WERI-Rb-1 (cell line): ENCODE measurements at places on chromosomes 16 and 17.

- peak; percentile 85 for DNase-seq
Measured at GRCh38 chr17:38564869-38565268, 40.9 kb downstream of the SRCIN1 start.

- DNase-seq: no peak
Measured at GRCh38 chr16:17026600-17027242, 444.0 kb downstream of the XYLT1 start.

- DNase-seq: no peak
Measured at GRCh38 chr16:59597269-59597668, 863.2 kb upstream of the GOT2 start.

DNA sequence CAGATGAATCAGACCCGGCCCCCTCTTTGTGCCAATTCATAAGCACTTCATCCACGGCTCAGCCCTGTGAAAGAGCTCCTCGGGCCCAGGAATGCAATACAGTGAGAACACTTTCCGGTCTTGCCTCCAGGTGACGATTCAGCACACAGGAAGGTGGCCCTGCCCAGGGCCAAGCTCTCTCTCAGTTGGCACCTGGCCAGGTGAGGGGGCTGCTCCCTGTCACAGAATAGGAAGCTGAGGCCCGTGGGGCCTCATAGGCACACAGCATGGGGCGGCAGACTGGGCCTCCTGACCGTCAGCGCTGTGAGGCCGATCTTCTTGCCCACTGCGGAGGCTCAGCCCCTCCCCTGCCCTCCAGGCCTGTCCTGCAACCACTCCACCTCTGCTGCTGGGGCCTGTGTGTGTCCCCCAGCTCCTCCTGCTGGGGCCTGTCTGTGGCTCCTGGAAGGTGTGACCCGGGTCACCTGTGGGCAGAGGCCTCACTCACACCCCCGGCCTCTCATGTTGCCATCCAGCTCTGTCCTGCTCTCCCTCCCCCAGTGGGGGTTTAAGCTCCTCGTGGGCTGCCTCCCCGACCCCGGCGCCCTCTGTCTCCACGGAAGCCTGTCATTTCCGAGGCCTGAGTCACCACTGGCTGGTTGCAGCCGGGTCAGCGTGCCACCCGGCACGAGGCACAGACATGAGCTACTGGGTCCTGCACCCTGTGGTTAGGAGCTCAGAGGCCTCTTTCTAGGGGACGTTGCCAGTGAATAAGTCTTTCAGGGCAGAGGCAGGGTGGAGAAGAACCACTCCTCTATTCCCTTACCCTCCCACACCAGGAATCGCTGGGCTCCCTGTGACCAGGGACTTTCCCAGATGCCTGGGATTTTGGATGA is 114.4 kb downstream of the SEC14L1 start:
- DNase-seq: no peak

DNA sequence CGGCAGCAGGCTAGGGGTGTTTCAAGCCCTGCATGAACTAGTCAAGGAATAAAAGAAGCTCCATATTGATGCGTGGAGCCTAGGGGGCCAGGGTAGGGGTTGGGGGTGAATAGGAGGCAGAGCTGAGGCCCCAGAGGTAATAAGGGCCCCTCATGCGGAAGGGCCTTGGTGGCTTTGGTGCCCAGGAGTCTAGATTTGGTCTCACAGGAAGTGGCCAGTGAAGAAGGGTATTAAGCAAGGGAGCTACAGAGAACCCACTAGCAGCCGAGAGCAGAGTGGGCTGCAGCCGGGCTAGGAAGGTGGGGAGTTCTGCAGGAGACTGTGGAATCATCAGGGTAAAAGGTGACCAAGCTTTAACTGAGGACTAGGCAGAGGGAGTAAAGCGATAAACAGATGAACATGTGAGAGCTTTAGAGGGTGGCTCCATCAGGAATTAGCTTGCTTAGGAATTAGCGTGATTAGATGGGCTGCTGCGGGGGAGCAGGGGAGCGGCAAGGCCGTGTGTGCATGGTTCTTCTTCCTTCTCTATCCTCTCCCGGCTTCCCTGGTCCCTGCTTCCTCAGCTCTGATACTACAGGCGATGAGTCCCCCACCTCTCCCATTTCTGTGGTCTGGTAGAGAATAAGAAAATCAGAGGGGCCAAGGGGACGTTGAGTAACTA is 9.8 kb downstream of the GNGT2 start:
- peak; percentile 88 for DNase-seq

GRCh38 chr17:58995247-58995940 is 111.3 kb downstream of the TRIM37 start:
- DNase-seq: no peak

GRCh38 chr17:55394357-55395021 is 27.1 kb downstream of the MMD start:
- no peak for DNase-seq

DNA sequence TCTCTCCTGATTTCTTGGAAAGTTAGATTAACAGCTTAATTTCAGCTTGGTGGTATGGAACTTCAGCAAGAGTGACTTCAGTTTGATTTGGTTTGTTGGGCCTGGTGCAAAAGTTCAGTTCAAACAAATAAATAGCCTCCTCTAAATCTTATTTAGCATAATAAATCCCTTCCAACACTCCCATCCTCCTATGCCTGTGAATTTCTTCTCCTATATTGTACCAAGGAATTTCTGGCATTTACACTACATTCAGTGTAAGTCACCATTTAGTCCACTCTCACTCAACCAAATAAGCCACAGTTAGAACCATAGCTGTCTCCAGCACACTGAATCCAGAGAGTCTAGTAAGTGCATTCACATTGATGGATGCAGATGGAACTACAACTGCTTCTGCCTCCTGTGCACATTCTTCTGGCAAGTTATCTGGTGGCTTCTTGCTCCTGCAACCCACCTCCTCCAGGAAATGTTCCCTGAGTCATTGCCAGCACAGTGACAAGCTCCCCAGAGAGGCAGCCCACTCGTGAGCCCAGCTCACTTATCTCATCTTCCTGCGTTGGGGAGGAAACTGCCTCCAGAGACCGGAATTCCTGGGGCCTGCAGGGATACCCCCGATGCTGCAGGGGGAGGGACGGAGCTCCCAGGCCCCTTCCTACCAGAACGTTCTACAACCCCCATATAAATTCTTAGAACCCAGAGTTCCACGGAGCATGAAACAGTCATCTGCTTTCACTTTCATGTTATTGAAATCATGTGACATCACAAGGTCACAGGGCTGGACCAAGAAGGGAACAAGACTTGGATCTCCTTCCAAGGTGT is 318.3 kb downstream of the PHKB start:
- DNase-seq: no peak

- DNase-seq: peak; percentile 44
Measured at GRCh38 chr16:71311553-71312158, 22.5 kb upstream of the CMTR2 start.
